ENCODE measurements at places on chromosomes 5 and 9.

DNA sequence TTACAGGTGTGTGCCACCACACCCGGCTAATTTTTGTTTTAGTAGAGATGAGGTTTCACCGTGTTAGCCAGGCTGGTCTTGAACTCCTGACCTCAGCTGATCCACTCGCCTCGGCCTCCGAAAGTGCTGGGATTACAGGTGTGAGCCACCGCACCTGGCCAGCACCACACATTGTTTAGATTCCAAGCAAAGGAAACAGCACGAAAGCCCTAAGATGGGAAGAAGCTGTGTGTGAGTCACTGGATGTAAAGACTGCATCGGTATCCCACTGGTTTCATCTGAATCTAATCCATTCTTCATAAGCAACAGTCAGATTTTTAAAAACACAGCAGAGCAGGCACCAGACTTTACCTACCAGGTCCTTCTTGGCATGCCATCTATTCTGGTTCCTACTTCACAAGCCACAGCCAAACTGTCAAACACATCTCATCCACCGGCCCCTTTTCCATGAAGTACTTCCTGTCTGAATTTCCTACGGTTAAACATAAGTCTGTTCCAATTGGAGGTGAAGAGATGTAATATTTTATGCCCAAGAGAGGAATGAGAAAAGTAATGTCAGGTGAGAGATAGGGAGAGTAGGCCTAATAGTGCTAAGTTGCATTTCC, 17.4 kb downstream of the UBTD2 start:
- no peak for DNase-seq

DNA sequence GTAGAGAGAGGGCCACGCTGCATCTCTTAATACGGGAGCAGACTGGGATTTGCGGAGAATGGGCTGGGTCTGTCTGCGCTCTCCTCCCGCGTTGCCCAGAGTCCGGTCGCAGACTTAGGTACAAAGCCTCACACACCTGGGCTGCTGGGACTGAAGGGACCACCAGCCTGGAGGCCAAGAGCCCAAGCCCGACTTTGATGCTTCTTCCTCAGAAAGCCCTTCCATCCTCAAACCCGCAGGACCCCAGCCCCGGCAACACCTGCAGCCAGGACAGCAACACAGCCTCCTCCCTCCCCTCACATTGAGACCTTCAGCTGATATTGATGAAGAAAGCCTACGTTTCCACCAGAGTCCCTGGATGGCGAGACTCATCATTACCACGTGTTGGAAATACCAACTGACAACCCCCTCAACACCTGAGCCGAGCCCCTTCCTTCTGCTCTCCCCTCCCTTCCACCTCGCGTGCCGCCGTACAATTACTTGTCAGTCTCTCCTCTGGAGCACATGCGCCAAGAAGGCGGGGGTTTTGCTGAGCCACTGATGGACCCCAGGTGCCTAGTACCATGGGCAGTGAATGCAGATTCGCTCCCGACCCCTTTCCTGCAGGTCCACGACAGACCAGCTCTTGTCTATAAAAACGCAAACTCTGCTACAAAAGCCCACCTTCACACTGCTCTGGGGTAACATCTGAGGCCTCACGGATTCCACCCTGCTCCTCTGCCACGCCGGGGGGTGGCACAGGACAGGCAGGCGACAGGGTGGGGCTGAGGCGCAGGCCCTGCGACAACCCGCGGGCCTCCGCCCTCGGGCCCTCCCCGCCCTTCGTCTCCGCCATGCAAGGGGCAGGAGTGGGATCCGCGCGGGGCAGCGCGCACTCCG, 841 bp downstream of the ASB6 start:
- DNase-seq = no peak

- peak; percentile 69 for DNase-seq
Measured at GRCh38 chr5:157431544-157432200, 28.3 kb upstream of the NIPAL4 start.

DNA sequence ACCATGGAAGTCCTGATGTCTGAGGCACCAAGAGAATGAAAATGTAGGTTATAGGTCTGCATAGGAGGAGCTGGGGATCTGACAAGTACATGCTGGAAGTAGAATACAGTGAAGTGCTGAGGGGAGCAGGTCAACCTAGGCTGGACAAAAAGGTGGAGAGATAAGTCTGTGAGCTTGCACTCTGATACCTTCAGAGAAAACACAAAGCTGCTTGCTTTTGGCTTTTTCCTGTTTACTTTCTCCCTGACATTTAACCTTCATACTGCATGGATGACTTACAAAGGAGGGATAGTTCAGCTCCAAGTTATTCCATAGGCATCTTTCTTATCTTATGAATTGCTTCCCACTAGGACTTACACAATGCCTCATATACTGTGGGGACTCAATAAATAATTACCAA, 256.7 kb upstream of the NREP start:
- DNase-seq = no peak

DNA sequence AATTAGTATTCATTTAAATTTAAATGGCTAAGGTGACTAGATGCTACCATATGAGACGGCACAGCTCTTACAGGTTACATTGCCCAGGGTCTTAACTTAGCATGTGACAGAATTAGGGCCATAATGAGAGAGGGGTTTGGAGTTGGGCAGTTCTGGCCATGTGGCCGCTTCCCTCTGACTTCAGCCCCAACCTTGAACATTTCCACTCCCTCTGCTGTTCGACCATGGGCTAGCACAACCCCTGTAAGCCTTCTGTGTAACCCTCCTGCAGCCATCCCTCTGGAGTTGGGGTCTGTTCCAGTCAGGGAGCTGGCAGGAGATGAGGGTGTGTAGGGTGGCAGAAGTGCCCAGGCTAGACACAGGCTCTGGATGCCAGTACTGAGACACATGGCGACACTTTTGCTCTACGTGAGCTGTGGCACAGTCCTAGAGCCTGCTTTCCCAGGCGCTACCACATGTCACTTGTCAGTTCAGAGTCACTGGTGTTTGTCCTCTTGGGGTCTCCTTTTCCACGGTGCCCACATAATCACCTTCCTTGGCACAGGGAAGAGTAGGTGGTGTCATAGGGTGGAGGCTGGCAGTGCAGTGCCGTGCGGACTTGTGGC, 128.7 kb upstream of the PITX1 start:
- DNase-seq = no peak

GRCh38 chr5:123387313-123387712, 35.9 kb downstream of the CEP120 start:
- DNase-seq = no peak

- no peak for DNase-seq
Measured at GRCh38 chr5:88081877-88082276, 186.8 kb downstream of the TMEM161B start.

Measured in GM20000 (cell line).